ENCODE measurements at places on chromosomes 4 and X. TPM values are rescaled to one million over a fixed set of nuclear protein-coding genes. Genes with fewer than 3 reads are reported as not detected.

- no peak for DNase-seq
These were observed 140.5 kb downstream of the CHIC2 start for GRCh38 chr4:53923921-53924320.

- DNase-seq = no peak
These were observed 117.9 kb downstream of the SH3KBP1 start for GRCh38 chrX:19769467-19769866.

GRCh38 chr4:185201977-185202962 is 1.5 kb downstream of the CFAP97 start:
- no peak for DNase-seq

DNA sequence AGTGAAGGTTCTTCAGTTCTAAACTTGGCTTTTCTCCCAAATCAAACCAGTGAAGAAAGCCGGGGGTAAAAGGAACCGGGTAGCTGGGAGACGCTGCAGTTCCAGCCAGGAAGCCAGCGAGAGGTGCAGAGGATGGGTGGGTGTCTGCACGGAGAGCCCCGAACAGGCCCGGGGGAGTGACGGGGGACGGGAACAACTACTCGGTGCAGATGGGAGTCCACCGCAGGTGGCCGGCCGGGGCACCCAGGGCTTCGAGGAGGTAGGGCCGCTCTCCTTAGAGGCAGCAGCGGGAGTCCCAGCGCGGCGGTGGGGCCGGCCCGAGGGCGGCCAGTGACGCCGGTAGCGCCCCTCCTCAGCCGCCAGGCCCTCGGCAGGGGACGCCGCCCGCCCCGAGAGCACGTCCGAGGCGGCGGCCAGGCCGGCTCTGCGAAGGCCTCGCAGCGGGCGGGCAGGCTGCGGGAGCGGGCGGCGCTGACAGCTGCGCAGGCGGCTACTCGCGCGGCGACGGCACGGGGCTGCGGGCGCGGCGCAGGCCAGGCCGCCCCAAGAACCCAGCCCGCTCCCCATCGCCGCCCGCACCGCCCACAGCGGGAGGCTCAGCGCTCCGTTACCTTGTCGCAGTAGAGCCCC is 449 bp downstream of the FBXL5 start:
- no peak for DNase-seq

GRCh38 chrX:13495232-13495631 is 74.2 kb upstream of the EGFL6 start:
- no peak for DNase-seq

GRCh38 chrX:22516893-22517292 is 244.2 kb downstream of the CBLL2 start:
- no peak for DNase-seq

GRCh38 chrX:31021537-31021936 is 50.3 kb downstream of the FTHL17 start:
- no peak for DNase-seq

DNA sequence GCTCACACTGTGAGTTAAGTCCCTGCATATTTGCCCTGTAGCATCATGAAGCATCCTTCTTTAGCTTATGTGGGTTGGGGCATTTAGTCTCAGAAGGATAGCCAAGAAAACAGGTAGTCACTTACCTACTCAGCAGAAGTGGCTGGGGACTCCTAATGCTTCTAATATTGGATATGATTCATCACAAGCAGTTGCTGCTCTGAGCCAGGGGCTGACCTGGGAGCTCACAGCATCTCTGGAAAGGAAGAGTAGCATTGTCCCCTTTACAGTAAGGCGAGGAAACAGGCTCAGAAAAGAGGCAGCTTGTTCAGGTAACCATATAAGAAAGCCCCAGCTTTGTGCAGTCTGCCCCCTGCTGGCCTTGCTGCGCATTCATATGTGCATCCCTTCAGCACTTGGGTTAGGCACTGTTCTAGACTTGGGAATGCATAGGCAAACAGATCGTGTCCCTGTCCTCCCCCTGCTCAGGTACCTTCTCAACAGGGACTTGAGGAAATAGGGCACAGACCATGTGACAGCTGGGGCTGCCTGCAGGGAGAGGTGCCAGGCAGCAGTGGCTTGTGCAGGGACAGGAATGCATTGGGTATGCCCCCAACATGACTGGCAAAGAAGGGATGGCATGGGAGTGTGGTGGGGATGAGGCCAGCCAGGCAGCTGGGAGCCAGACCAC is 35.7 kb upstream of the TBC1D14 start:
- no peak for DNase-seq

- no peak for DNase-seq
These were observed 13.5 kb downstream of the MAOB start for GRCh38 chrX:43868791-43869190.

- DNase-seq = no peak
These were observed 229.1 kb downstream of the VEGFC start for GRCh38 chr4:176563591-176563990.

- no peak for DNase-seq
These were observed 20.2 kb downstream of the SLIT2 start for GRCh38 chr4:20271950-20272349.

DNA sequence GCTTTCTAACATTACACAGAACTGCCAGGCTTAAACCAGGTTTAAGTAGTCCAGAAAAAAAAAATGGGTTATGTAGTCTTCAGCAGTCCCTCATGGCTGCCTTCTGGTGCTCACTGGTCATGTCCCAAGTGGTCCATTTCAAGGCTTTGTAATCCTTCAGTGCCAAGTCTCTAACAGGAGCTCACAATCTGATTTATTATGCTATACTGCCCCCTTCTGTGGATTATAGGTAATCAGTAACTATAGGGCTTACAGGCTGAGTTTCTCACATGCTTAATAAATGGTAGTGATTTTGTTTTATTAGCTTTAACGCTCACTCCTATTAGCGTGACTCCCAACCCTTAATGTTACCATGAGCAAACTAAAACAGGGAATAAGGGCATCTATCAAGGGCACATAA is 92.5 kb upstream of the EDA2R start:
- DNase-seq = no peak

Gene LNX1
- total RNA-seq = 41.0 TPM

Gene GPM6B
- total RNA-seq = 5.3 TPM

Gene CT45A1
- total RNA-seq = not detected

Gene PTCHD1
- 0.53 TPM for total RNA-seq

Gene GRSF1
- 33.4 TPM for total RNA-seq

Gene HMX1
- not detected for total RNA-seq

Gene NLGN4X
- total RNA-seq = 0.22 TPM

Gene HDAC6
- 39.9 TPM for total RNA-seq
